Esophagus squamous epithelium (tissue), 5 donors: ENCODE measurements at places on chromosomes 6 and 20.

GRCh38 chr6:159831373-159831679 lies 31.2 kb downstream of the PNLDC1 start:
- DNase-seq = no peak

DNA sequence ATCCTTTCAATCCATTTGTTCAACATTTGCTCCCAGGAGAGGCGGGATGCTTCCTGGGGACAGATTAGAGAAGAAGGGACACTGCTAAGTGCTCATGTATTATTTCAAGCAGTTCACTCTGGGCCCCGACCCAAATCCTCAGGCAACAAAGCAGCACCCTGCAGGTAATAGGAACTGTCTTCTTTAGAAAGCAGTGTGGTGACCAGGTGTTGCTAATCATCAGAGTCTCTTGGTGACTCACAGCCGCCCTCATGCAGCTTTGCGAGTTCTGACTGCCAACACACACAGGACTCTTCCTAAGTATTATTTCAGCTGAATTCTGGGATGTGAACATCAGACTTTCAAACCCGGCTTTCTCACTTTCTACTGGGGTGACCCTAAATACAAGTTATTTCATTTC lies 356.4 kb downstream of the PRKN start:
- DNase-seq = no peak

DNA sequence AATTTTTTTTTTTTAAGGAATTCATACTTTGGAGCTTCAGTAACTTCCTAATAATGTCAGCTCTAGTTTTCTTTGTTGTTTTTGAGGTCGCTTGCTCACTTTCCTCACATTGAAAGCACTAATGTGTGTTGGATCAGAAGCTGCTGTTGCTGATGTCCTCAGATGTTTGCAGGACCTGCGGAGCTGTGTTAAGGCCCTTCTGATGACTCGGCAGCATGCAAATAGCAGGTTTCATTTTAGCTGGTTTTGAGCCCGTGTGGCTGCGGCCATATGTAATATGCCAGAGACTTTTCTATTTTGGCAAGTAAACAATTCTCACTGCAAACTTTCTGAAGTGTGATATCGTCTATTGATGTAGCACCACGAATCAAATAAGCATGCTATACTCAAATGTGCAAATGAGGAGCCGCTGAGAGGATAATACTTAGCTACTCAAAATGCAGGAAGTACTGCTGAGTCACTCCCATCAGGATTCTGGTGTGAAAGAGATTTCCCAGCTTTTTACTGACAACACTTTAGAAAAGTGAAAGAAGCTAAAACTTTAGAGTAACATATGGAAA lies 187.8 kb downstream of the SASH1 start:
- no peak for DNase-seq

GRCh38 chr6:3997177-3997770 lies 81.7 kb downstream of the FAM217A start:
- DNase-seq = no peak

GRCh38 chr20:59765599-59766177 lies 161.3 kb downstream of the PHACTR3 start:
- DNase-seq = no peak

DNA sequence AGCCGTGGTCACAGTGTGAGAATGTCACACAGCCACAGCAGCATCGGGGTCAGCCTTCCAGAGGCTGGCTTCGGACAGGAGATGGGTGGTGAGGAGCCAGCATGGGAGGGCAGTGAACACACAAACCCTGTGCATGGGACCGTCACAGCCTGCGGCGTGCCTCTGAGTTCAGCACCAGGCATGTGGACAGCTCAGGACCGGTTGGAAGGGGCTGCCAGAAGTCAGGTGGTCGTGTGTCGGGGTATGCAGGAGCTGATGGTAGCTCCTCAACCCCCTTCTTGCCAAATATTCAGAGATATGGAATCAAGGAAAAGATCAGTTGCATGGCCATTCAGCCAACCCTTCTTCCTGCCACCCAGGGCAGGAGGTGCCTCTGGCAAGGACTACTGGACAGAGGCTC lies 28.2 kb downstream of the MYT1 start:
- DNase-seq = no peak

- DNase-seq = no peak
Observed at GRCh38 chr6:30077218-30077617, 1.6 kb upstream of the RNF39 start.

DNA sequence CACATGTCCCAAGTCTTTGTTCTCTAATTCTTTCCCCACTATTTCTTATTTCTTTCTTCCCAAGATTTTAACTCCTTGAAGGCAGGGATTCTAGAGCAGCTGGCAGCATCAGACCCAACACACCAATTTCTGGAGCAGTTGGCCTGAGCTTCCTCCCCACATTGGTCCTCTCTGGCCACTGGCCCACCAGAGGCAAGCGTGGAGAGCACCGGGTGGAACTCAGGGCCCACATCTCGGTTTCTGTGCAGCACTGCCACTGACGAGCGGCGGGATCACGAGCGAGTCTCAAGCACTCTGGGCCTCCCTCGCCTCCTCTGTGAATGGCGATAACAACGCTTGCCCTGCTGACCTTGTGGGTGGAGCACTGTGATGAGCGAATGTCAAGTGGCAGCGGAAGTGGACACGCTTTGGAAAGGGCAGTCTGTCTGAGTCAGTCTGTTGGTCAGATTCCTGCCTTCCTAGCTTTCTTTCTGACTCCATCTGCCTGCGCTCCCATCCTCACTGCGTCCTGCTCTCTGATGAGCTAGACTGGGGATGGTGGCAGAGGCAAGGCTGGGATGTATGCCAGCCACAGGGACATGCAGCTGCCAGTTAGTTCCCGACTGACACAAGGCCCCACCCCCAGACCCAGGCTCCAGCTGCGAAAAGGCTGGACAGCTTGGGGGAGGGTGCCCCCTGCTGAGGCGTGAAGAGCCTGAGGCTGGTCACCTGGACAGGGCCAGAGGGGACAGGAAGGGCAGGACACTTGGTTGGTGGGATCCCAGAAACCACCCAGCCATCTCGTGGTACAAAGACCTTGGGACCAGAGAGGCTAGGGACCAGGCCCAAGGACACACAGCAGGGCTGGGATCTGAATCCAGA lies 4.5 kb upstream of the SPDEF start:
- no peak for DNase-seq

GRCh38 chr6:72421387-72421786 lies 200.5 kb upstream of the KCNQ5 start:
- DNase-seq = no peak

DNA sequence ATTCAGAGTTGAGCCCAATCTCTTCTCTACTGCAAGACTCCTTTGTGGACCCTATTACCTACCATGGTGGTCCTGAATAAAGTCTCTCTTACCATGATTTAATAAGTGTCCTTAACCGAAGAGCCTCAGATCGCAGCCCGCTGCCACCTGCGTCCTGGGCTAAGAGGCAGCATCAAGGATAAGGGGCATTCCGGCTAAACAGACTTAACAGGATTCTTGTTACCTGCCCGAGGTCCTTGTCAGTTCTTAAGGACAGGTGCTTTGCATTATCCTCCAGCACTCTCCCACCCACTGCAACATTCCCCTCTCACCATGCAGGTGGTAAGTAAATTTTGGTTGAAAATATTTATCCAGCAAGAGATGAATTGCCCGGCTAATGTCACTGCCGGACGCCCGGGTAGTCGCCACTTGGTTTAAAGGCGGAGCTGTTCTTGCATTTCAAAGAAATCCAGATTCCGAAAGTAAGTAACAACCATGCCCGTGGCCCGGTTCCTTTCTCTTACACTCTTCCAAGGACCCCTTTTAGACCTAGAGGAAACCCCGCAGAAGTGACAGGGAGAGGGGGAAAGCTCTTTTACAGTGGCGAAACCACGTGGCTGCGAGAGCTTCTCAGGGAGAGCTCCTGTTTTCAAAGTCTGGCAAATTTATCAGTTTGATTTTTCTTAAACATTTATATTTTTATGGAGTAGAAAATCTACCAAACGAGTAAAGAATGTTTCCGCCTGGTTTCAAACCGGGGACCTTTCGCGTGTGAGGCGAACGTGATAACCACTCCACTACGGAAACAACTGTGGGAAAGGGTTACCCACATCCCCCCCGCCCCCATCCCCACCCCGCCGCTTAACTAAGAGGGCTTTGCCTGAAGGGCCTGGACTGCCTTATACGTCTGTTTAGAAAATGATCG lies 41.9 kb upstream of the PRSS16 start:
- no peak for DNase-seq

DNA sequence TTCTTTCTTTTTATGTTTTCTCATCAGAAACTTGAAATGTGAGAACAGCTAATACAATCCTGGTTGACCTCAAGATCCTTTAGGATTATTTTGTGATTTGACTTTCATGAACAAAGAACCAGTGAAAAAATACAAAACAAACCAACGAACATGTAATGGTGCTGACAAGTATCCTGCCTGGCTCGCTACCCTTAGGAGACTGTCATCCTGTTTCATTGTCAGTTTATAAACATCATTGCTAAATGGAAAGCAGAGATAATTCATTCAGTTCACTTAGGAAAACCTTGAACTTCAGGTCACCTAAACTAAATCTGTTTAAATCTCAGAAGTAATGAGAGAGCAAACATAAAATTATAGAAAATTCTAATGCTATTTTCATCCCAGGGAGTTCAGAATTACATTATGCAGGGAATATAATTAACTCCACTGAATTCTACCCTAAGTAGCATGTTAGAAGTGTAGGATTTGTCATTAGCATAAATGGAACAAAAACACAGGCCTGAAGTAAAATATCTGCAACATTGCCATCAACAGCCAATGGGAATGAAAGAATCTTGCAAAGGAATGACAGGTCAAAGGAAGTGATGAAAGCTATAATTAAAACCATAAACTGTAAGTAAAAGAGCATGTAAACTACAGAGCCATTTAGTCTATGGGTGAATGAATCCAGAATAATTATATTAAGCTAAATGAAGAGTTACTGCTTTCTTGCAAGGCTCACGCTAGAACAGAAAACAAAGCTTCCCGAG lies 401.2 kb upstream of the MANEA start:
- DNase-seq = no peak

GRCh38 chr6:135094403-135094821 lies 39.8 kb upstream of the HBS1L start:
- DNase-seq = no peak
